Liver (tissue), 10 donors: ENCODE measurements at places on chromosomes 3 and 15.
A peak's percentile ranks its signal among the peaks of the same experiment; 100 is the strongest.

GRCh38 chr3:120102232-120102631 lies 8.0 kb upstream of the GSK3B start:
- no peak for DNase-seq

DNA sequence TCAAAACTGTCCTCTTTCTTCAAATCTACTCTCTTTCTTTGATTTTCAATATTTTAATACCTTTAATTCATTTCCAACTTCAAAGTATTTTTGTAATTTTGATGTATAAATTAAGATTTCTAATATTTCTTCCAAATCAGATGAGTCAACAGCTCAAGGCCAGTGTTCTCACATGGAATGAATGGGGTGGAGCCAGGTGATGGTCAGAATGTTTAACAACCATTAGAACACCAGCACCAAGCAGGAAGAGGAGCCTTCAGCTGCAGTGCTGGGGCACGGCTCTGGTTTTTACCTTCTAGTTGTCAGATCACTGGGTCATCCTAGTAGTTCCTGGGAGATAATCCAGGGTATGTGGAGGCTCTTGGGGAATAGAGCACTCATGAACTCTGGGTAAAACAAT lies 494.5 kb upstream of the PDZRN3 start:
- no peak for DNase-seq

DNA sequence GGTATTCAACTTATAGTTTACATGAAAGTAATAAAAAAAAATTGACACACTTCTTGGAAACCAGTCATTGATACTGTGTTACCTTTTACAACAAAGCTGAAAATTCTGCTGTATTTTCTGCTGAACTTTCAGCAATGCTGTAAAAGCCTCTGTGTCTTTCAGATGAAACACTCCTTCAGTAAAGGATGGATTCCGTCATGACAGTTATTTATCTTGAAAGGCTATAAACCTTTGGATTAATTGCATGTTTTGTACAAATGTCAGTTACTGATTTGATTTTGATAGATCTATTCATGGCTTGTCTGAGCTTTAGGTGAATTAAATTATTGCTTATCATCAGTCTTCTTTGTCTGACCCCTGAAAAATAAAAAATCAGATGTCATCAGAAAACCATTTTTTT lies 355.1 kb downstream of the NAALADL2 start:
- DNase-seq, result no peak

- DNase-seq, result no peak
Observed at GRCh38 chr3:115533218-115533617, 90.1 kb upstream of the GAP43 start.

GRCh38 chr3:42668793-42669217 lies 15.3 kb downstream of the ZBTB47 start:
- no peak for DNase-seq

GRCh38 chr3:141326626-141327025 lies 41.7 kb upstream of the ZBTB38 start:
- DNase-seq, result no peak

DNA sequence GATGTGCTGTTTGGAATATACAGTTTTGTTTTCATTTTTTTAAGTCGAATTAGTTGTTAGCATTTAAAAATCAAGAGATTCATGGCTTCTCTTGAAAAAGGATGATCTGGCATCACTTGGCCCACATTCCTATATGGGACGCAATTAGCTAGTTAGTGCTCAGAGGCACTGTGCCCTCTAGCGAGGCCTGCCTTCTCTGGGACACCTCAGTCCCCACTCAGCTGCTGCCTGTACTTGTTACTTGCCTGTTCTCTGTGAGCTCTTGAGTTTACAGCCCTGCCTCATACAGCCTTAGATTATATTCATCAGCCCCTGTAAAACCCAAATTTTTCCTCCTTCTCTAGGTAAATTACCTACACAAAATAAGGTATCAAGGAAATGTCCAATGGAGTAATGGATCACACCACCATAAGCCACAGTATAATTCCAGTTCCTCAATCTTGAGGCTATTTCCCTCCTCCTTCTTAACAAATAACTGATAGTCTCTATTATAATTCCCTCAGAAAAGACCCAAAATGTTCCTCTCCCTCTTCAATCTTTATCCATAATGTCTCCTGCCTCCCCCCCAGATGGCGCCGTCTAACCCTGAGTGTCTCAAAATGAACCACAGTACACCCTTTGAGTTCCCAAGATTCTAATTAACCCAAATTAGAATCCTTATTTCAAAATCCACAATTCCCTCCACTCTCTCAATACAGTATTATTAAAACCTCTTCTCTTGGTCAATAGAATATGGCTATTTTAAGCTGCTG lies 2.7 kb downstream of the ZMAT3 start:
- DNase-seq, result no peak

- no peak for DNase-seq
Observed at GRCh38 chr3:70546679-70547078, 234.2 kb upstream of the MDFIC2 start.

DNA sequence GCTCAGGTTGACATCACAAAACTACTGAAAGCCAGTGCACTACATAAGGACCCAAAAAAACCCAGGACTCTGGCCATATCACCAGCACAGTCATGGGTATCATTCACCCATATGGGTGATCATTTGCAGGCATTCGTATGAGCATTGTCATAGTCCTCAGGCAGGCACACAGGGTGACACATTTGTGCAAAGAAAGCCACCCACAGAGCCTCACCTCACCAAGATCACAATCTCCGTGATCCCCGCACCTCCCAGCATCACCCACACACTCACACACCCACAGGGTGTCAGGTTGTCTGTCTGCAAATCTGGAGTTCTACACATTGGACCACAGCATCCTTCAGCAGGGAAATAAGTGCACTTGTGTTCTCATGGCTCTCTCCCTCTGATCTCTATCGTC lies 166.0 kb upstream of the LPP start:
- no peak for DNase-seq

- DNase-seq, result no peak
Observed at GRCh38 chr3:150303768-150304167, 104.3 kb upstream of the TSC22D2 start.

GRCh38 chr15:55615445-55615844 lies 27.3 kb upstream of the PYGO1 start:
- DNase-seq, result no peak

GRCh38 chr15:35713733-35714132 lies 167.8 kb upstream of the DPH6 start:
- no peak for DNase-seq

DNA sequence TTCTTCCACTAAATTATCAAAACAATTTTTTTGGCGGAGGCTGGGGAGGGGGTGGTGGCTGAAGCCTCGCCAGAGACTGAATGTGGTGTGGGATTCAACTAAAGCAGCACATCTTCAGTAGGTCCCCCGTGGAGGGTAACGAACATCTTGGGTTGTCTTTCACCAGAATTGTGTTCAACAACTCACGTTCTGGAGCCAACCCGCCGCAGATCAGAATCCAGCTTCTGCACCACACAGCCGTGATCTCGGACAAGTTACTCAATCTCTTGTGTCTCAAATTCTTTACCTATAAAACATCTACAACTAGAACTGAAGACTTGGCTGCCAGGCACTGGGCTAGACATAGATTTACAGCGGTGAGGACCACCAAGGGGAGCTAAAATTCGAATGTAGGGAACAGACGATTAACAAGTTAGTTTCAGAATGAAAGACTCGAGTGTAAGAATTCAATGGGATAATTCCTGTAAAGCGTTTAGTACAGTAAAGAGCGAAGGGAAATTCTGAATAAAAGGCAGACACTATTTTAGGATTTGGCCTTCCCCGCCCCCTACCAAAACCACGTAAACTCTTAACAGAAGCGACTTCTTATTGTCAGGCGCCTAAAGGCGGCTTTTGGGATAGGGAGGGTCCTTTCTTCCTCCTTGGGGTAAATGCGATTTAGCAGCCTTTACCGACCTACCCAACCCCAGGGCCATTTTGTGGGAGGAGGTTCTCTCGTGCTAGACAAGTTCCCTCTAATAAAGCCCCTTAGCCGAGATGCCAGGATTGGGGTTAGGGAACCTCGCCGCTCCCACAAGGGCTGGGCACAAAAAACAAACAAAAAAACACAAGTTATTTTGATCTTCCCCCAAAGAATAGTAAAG lies 697 bp upstream of the RAB5A start:
- peak; percentile 37 for DNase-seq

GRCh38 chr3:37700466-37701248 lies 161.0 kb upstream of the CTDSPL start:
- DNase-seq, result no peak

DNA sequence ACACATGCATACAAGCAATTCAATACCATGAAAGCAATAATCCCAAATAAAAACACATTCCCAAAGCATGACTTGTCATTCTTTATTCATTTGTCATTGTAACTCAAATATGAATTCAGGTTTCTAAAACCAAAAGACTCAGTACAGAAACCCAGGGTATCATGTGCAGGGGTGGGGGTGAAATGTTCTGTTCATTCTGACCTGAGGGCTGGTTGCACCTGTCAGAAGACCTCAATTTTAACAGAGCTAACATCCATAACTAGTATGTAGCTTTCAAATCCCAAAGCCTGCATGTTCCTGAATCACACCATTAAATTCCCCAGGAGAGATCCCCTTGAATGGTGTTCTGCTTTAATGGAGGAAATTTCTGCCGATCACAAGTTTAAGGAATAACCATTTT lies 738.7 kb downstream of the MCTP2 start:
- no peak for DNase-seq

DNA sequence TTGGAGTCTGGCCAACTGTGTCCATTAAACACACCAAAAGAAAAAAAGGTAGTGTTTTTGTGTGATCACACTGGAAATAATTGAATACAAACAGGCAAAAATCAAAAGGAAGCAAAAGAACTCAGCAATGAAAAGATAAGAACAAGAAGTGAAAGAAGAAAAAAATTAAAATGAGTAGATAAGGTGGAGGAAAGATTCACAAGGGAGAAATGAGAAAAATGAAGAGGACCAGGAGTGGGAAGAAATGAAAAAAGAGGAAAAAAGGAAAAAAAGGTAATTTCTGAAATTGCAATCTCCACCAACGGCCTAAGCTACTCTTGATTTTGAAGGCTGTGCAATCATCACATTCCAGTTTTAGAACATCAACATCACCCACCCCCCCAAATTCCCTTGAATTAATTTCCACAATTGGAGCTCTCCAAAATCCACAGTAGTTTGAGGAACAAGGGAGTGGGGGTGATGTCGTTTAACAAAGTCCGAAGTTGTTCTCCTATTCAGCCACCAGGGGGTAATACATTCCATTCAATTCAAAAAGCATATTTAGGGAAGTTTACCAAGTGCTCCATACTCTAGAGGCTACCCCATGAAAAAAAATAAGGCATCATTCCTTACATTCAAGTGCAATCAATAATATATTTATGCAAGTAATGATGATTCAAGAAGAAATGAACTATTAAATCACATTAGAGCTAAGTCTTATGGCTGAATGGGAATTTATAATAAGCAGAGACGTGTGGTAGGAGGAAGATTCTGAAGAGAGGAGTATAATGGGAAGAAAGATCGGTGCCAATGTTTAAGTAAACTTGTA lies 37.4 kb downstream of the ZNF860 start:
- no peak for DNase-seq

DNA sequence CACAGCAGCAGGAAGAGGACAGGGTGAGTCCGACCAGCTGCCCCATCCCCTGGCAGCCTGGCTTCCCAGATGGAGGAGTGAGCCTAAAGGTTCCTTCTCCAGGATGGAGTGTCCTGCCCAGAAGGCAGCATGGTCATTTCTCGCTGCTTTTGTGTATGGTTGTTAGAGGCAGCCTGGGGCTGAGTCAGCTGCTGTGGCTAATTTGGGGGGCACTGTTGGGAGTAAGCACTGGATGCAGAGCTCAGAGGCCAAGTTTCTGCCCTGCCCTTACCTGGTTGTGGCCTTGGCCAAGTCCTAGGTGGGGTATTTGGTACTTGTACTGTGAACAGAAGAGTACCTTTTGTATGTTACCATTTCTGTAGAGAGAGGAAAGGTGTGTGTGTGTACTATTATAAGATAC lies 78.6 kb downstream of the ADAMTS7 start:
- no peak for DNase-seq
